Stimulated activated CD4-positive, alpha-beta T cell treated with anti-CD3 and anti-CD28 coated beads, Interleukin-4, amount 100 ng/mL, for 24 hours (primary cell): ENCODE measurements at places on chromosomes 5 and 9.

DNA sequence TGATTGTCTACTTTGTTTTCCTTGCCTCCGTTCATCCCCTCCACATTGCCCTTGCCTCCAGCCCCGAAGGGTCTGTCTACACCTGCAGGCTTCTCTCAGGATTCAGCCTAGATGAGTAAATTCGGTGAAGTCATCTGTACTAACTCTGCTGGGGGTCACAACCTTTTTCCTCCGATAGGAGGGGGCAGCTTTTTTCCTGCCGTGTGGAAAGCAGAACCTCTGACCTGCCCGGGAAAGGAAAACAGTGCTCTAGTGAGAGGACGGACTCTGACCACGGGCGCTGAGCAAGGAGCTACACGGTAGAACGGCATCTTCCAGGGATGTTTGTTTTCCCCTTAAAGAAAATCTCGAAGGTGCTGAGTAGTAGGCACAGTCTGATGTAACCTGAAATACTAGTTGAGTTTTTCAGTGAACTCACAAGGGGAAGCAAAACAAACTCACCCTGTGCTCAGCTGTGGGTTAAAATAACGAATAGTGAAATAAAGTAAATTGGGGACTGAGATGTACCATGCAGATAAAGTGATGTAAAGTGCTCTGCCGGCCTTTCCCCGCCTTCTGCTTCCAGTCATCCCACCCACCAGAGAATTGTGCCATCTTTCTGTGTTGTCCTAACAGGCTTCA lies 281.8 kb downstream of the AOPEP start:
- peak; percentile 7 for DNase-seq

GRCh38 chr9:133981958-133982681 lies 10.0 kb downstream of the VAV2 start:
- no peak for DNase-seq

GRCh38 chr5:62273687-62274086 lies 32.3 kb upstream of the KIF2A start:
- DNase-seq: no peak

GRCh38 chr5:84693256-84693655 lies 308.6 kb upstream of the EDIL3 start:
- DNase-seq: no peak

- DNase-seq: no peak
These were observed 234.3 kb downstream of the NR3C1 start for GRCh38 chr5:143168921-143169810.

GRCh38 chr5:103262422-103262871 lies 3.9 kb downstream of the MACIR start:
- no peak for DNase-seq

GRCh38 chr9:3256571-3257330 lies 269.1 kb downstream of the RFX3 start:
- no peak for DNase-seq

GRCh38 chr5:72160959-72161358 lies 53.7 kb downstream of the MAP1B start:
- DNase-seq: no peak

GRCh38 chr5:56359809-56360685 lies 126.9 kb upstream of the ANKRD55 start:
- DNase-seq: no peak

- no peak for DNase-seq
These were observed 127.3 kb upstream of the GRHPR start for GRCh38 chr9:37295178-37295577.

- no peak for DNase-seq
These were observed 36.5 kb downstream of the SHB start for GRCh38 chr9:38032266-38033110.

DNA sequence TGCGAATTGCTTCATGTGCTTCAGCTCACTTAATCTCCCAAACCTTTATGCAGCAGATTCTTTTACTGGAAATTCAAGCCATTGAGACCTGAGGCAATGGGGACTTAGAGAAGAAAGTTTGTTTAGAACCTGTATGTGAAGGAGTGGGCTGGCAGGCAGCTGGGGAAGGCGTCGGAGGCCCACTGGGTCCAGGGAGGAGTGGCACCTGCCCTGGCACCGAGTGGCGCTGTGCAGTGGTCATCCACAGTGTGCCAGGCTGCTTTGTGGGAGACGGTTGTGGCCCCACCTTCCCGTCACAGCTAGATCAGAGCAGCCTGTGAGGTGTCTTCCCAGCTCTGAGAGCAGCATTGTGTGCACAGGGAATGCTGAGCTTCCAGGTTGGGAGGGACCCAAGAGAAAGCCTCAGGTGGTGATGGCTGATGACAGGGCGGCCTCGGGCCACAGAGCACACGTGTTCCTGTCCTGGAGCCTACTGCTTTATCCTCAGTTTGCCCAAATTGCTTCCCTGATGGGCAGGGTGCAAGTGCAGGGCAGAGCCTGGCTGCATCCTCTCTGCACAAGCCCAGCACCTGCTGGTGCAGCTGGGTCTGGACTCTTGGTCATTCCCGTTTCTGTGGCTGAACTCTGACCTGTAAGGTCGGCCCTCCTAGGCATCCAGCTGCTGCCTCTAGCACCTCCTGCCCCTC lies 175.2 kb downstream of the CACNA1B start:
- no peak for DNase-seq

- DNase-seq: no peak
These were observed 12.8 kb upstream of the SLC25A51 start for GRCh38 chr9:37916471-37917312.

- DNase-seq: no peak
These were observed 7.2 kb downstream of the CSNK1A1 start for GRCh38 chr5:149544028-149544420.

GRCh38 chr5:8865266-8865665 lies 680.6 kb downstream of the SEMA5A start:
- no peak for DNase-seq

DNA sequence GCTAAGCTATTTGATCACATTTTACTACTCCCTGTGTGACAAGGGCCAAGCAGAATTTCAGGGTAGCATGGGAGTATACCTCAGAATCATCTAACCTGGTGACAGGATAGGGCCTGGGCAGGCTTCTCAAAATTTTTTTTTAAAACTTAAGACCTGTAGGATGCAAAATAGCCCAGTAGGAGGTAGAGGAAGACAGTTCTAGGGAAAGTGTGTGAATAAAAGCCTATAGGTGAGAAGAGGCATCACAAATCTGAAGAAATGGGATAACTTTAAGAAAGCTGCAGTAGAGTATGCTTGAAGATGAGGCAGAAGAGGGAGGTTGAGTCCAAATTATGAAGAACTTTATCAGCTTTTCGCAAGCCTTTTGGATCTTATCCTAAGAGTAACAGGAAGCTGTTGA lies 32.3 kb downstream of the CNTRL start:
- no peak for DNase-seq

GRCh38 chr5:130727830-130728229 lies 437.2 kb downstream of the HINT1 start:
- DNase-seq: no peak

DNA sequence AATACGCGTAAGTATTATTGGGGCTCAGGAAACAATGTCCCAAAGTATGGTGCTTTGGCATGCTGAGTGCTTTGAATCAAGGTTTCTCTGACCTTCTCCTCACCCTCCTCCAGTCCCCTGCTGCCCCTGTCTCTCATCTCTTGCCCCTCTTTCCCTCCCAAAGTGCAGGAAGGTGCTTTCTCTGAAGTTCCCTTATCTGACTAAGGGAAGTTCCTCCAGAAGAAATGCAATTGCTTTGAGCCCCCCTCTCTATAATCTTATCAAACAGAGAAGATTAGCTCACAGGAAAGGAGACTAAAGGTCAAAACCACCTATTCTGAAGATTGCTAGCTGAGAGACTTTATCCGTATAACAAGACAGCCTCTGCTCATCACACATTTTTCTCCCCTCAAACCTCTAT lies 288.1 kb downstream of the ARL15 start:
- no peak for DNase-seq

- peak; percentile 73 for DNase-seq
These were observed 16.7 kb upstream of the HSD17B4 start for GRCh38 chr5:119435436-119436132.

GRCh38 chr5:39755986-39756385 lies 331.2 kb upstream of the DAB2 start:
- no peak for DNase-seq

DNA sequence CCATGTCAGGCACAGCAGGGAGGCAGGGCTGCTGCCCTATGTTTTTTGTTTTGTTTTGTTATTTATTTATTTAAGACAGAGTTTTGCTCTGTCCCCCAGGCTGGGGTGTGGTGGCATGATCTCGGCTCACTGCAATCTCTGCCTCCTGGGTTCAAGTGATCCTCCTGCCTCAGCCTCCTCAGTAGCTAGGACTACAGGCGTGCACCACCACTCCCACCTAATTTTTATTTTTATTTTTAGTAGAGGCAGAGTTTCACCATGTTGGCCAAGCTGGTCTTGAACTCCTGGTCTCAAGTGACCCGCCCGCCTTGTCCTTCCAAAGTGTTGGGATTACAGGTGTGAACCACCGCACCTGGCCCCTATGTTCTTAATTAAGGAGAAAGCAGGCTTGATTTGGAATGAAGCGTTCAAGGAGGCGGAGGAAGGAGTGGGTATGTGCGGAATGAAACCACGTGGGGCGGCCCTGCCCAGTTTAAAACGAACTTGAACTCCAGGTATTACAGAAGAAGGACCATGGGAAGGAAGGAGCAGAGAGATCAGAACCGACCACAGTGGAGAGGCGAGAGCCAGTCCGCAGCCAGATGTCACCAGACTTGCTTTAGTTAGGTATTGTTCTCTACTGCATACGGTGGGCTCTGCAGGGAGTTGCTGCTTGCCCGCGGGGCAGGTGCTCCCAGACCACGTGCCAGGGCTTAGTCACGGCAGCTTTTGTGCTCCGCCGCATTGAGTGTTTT lies 34.9 kb upstream of the EPB41L4B start:
- no peak for DNase-seq

GRCh38 chr5:171336521-171337209 lies 27.6 kb downstream of the TLX3 start:
- peak; percentile 17 for DNase-seq

- no peak for DNase-seq
These were observed 27.8 kb downstream of the TMEM167A start for GRCh38 chr5:83049370-83049885.
